Naive thymus-derived CD4-positive, alpha-beta T cell (primary cell): ENCODE measurements at places on chromosomes 1 and 21. TPM values are rescaled to one million over a fixed set of nuclear protein-coding genes. Genes with fewer than 3 reads are reported as not detected.

GRCh38 chr1:163315773-163316374 is 5.9 kb upstream of the NUF2 start:
- peak; percentile 50 for DNase-seq
- H3K27ac ChIP-seq = no peak overlapping the region
- H3K36me3 ChIP-seq = no peaks in the 10 kb centered on the region

DNA sequence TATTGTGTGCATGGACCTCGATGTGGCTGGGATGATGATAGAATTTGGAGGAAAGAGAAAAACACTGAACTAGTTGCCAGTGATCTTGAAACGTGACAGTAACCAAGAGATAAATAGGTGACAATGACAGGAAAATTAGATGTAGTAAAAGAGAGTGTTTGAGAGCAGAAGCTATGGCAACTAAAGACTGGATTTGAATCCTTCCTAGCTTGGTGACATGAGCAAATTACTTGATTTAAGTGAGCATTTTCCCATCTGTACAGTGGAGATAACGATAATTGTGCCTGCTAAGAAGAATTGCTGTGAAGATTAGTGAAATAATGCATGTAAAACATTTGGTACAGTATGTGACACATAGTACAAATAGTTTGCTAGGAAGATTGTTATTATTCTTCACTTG is 12.7 kb downstream of the TTC3 start:
- peaks cover 14% of the 10 kb centered on the region for H3K36me3 ChIP-seq
- peaks cover 3% of the 10 kb centered on the region for H3K4me1 ChIP-seq
- no peak overlapping the region for H3K4me3 ChIP-seq
- H3K27ac ChIP-seq = no peak overlapping the region

- H3K4me3 ChIP-seq = no peak overlapping the region
- no peak overlapping the region for H3K27ac ChIP-seq
- H3K4me1 ChIP-seq = no peaks in the 10 kb centered on the region
- H3K27me3 ChIP-seq = no peaks in the 10 kb centered on the region
- H3K36me3 ChIP-seq = no peaks in the 10 kb centered on the region
- DNase-seq = no peak
Measured at GRCh38 chr1:210608767-210609166, 280.1 kb downstream of the HHAT start.

GRCh38 chr1:172973424-172973823 is 77.3 kb downstream of the TNFSF18 start:
- H3K4me3 ChIP-seq = no peak overlapping the region
- no peak for DNase-seq
- H3K27ac ChIP-seq = no peak overlapping the region
- no peaks in the 10 kb centered on the region for H3K36me3 ChIP-seq
- H3K27me3 ChIP-seq = no peaks in the 10 kb centered on the region

DNA sequence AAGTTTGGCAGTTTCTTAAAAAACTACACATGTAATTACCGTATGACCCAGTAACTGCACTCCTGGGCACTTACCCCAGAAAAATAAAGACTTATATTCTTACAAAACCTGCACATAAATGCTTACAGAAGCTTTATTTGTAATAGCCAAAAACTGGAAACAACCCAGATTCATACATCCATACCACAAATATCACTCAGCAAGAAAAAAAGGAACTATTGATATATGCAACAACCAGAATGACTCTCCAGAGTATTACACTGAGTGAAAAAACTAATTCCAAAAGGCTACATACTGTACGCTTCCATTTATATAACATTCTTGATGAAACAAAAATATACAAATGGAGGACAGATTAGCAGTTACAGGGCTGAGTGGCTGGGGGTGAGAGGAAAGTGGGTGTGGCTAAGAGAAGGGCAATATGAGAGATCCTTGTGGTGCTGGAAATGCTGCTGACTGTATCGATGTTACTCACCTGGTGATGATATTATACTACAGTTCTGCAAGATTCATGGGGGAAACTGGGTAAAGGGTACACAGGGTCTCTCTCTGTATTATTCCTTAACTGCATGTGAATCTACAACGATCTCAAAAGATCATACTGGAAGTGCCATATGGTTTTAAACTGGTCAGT is 96.0 kb upstream of the GNG4 start:
- H3K36me3 ChIP-seq = peaks cover 12% of the 10 kb centered on the region
- H3K27ac ChIP-seq = no peak overlapping the region
- no peak overlapping the region for H3K4me3 ChIP-seq
- no peak for DNase-seq
- H3K4me1 ChIP-seq = no peaks in the 10 kb centered on the region
- H3K27me3 ChIP-seq = no peaks in the 10 kb centered on the region

GRCh38 chr1:98452162-98452561 is 209.4 kb upstream of the SNX7 start:
- no peak overlapping the region for H3K4me3 ChIP-seq
- H3K4me1 ChIP-seq = no peaks in the 10 kb centered on the region
- DNase-seq = no peak
- H3K27me3 ChIP-seq = no peaks in the 10 kb centered on the region
- no peak overlapping the region for H3K27ac ChIP-seq
- H3K36me3 ChIP-seq = no peaks in the 10 kb centered on the region

DNA sequence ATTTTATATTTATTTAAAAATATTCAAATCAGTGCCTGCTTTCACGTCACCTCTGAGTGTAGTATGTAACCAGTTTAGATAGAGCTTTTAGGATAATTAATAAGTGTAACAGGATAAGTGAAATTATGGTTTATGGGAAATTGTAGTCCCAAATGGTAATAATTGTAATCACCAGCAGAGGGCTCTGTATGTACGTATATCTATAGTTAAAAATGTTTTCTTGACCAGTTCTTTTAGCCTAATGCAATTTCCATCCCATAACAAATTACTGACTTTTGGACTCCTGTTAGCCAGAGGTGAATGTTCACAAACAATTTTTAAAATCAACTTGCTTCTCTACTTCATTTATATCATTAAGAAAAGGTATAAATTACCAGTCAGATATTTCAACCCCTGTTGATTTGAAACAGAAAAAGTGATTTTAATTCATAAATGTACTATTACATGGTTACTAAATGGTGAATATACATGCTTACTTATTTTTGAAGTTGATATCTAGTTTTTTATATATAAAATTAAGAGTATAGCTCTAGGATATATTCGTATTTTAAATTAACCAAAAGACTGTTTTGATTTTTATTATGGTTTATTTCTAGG is 25.3 kb downstream of the SLC30A7 start:
- H3K27me3 ChIP-seq = no peaks in the 10 kb centered on the region
- H3K4me3 ChIP-seq = no peak overlapping the region
- peaks cover 27% of the 10 kb centered on the region for H3K4me1 ChIP-seq
- H3K36me3 ChIP-seq = peaks cover 5% of the 10 kb centered on the region
- peak; percentile 60 for DNase-seq
- H3K27ac ChIP-seq = peak overlapping the region; percentile 38

- H3K4me3 ChIP-seq = no peak overlapping the region
- H3K36me3 ChIP-seq = no peaks in the 10 kb centered on the region
Measured at GRCh38 chr21:42351626-42352440, 1.0 kb upstream of the TFF2 start.

DNA sequence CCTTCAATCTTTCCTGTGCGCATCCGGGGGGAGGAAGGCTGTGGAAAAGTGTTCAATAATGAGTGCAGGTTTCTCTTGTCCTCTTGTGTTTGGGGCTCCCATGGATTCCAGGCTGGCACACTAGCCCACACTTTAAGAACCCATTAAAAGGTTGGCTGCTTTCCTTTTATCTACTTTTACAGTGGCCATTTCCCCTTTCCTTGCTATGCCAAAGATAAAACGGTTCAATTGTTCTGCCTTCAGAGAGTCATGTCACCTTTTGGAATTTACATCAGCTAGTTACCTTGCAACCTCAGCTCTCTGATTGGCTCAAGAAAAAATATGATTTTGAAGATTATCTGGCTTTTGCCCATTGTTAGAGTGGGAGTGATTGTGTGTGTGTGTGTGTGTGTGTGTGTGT is 182.3 kb downstream of the SDCCAG8 start:
- H3K27ac ChIP-seq = no peak overlapping the region
- H3K4me1 ChIP-seq = no peaks in the 10 kb centered on the region
- no peak for DNase-seq
- no peaks in the 10 kb centered on the region for H3K36me3 ChIP-seq
- no peak overlapping the region for H3K4me3 ChIP-seq

GRCh38 chr1:155030899-155031298 is 2.7 kb downstream of the DCST2 start:
- H3K27ac ChIP-seq = no peak overlapping the region
- H3K36me3 ChIP-seq = no peaks in the 10 kb centered on the region
- no peaks in the 10 kb centered on the region for H3K27me3 ChIP-seq
- H3K4me1 ChIP-seq = no peaks in the 10 kb centered on the region

DNA sequence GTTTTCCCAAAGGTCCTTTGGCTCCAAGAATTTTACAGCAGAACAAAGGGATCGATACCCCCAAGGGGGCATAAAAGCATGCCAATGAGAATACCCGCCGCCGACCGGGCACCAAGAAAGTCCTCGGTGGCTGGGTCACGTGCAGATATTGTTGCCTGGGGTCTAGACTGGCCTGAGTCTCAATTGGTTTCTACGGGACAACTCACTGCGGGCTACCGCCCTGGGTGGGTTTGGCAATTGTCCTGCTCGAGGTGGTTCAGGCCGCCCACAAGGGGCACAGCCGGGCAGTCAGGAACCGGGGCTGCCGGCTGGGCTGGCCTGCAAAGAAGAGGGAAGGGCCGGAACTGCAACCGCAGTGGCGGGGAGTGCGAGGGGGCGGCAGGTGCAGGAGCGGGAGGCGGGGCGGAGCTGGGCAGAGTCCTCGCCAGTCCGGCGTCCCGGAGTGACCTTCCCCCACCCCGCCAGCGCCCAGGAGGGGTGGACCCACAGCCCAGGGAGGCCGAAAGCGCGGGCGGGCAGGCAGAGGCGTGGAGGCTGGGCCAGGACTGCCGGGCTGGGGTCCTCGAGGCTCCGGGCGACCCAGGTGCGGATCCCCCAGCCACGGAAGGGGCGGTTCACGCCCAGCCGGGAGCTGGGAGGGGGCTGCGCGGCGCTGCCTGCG is 926 bp upstream of the ATP1B1 start:
- H3K4me3 ChIP-seq = peak overlapping the region; percentile 67
- H3K27ac ChIP-seq = peak overlapping the region; percentile 19
- no peak for DNase-seq
- peaks cover 7% of the 10 kb centered on the region for H3K4me1 ChIP-seq
- no peaks in the 10 kb centered on the region for H3K27me3 ChIP-seq

DNA sequence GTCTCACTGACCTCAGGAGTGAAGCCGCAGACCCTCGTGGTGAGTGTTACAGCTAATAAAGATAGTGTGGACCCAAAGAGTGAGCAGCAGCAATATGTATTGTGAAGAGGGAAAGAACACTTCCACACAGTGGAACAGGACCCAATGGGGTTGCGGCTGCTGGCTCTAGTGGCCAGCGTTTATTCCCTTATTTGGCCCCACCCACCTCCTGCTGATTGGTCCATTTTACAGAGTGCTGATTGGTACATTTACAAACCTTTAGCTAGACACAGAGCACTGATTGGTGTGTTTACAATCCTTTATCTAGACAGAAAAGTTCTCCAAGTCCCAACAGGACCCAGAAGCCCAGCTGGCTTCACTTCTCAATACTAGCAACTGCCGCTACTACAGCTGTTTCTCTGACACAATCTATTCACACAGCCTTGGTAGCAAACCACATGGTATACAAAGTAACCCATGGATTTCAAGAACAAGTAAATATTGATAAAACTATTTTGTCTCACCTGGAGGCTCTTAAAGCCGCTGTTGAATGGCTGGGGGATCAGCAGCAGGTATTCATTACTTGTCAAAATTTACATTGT is 25.3 kb upstream of the ITLN1 start:
- no peak overlapping the region for H3K4me3 ChIP-seq
- no peaks in the 10 kb centered on the region for H3K27me3 ChIP-seq
- no peak for DNase-seq
- H3K4me1 ChIP-seq = no peaks in the 10 kb centered on the region

GRCh38 chr1:10519016-10519417 is 44.3 kb downstream of the PEX14 start:
- peaks cover 26% of the 10 kb centered on the region for H3K4me1 ChIP-seq
- no peak for DNase-seq
- H3K36me3 ChIP-seq = no peaks in the 10 kb centered on the region
- no peaks in the 10 kb centered on the region for H3K27me3 ChIP-seq
- no peak overlapping the region for H3K4me3 ChIP-seq
- no peak overlapping the region for H3K27ac ChIP-seq

DNA sequence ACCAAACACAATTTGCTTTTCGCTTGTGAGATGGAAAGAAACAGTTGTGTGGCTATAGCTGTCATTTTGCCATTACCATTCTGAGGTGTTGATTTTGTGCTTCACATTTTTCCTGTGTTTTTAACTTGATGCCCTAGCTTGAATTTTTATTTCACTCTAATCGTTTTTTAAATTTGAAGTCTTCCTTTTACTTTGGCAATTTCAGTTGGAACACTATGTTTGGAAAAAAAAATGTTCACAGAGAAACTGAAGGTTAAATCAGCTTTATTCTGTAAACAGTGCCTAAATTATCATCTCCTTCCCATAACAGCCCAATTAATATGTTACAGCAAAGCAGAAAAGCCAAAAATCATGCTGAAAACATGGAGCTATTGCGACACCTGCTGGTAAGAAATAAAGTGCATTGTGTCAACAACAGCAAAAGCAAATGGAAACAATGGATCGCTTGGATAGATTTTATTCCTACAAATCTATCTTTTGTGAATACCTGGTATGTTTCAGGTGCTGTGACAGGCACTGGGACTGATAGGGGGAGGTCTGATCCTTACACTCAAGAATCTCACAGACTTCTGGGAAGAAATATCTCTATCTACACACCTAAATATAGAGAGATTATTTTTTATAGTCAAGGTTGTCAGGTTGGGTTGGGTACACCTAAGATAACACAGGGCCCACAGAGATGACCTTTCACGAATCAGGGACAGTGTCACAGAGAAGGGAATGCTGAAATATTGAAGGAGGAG is 16.2 kb upstream of the ERICH3 start:
- no peaks in the 10 kb centered on the region for H3K36me3 ChIP-seq
- peak; percentile 22 for DNase-seq
- no peaks in the 10 kb centered on the region for H3K4me1 ChIP-seq
- no peak overlapping the region for H3K4me3 ChIP-seq
- H3K27ac ChIP-seq = no peak overlapping the region
- H3K27me3 ChIP-seq = no peaks in the 10 kb centered on the region

DNA sequence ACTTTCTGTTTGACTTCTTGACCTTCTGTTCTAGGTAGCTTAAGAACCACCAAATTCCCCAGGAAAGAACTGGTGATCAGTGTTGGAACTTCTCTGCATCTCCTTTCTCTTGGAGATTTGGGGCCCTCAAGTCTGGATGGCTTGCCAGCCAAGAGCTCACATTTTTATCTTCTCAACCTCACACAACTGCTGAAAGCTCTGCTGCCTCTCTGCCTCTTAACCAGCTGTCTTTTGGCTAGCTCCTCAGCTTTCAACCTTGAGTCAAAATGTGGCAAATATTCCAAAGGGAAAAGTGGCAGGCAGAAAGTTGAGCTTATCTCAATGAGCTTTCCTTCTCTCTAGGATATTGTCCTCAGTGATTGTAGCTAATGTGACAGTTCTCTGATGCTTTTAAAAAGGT is 89.2 kb upstream of the CCDC190 start:
- H3K27ac ChIP-seq = no peak overlapping the region
- no peaks in the 10 kb centered on the region for H3K4me1 ChIP-seq
- no peak for DNase-seq
- no peaks in the 10 kb centered on the region for H3K27me3 ChIP-seq

Gene LDLRAD1
- not detected for polyA plus RNA-seq

Gene SAMD13
- 0.43 TPM for polyA plus RNA-seq

Gene SDC3
- 0.07 TPM for polyA plus RNA-seq

Gene CD84
- polyA plus RNA-seq = 11.3 TPM

Gene SERINC2
- not detected for polyA plus RNA-seq

Gene PRKAA2
- not detected for polyA plus RNA-seq

Gene PHF13
- polyA plus RNA-seq = 6.3 TPM

Gene CYP4B1
- polyA plus RNA-seq = not detected

Gene MRPS21
- 92.9 TPM for polyA plus RNA-seq
